ENCODE measurements at places on chromosomes 7 and 10.

GRCh38 chr10:34299105-34299611, 515.9 kb downstream of the PARD3 start:
- no peak for DNase-seq

DNA sequence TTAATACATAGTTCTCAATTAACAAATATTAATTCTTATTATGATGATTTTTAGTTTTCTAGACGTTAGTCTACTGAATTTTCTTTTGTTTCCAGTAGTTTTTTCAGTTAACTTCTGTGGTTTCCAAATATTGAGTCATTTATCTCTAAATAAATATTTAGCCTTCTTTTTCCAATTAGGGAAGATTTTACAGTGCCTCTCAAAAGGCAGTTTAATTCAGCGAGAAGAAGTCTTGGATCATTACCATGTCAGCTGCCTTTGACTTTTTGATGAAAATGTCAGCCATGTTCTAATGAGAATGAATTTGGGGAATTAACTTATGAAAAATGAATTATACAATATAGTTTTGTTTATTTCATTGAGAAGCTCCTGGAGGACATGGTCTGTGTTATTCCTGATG, 90.0 kb downstream of the CDK14 start:
- DNase-seq: no peak

- DNase-seq: no peak
These were observed 49.1 kb downstream of the STAM start for GRCh38 chr10:17693009-17693408.

DNA sequence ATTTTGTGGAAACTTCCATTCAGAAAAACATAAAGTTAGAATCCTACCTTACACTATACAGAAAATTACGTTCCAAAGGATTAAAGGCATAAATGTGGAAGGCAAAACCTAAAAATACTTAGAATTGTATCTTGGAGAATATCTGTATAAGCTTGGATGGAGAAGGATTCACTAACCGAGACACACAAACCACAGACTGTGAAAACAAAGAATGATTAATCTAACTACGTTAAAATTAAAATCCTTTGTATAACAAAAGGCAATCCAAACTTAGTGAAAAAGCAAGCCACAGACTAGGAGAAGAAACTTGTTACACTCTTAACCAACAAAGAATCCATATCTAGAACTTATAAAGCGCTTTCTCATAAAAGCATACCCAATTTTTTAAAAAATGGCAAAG, 678.8 kb downstream of the INHBA start:
- DNase-seq: no peak

- DNase-seq: no peak
These were observed 46.5 kb downstream of the DLD start for GRCh38 chr7:107937531-107937930.

DNA sequence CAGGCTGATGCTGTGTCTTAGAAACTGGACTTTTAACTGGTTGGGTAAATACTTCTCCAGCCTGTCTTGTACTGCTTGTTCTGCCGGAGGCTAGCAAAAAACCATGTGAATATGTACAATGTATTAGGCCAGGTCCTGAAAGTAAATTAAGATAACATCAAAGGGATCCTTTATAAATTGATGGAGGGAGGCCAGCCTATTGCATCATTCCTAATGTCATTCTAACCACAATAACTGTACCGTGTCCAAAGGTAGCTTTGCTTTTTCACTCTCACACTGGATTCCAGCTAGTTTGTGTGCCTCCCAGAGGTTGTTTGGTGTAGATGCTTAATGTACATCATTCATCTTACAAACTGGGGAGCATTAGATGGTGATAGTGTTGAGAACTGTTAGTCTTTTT, 91.2 kb upstream of the SEM1 start:
- DNase-seq: no peak

DNA sequence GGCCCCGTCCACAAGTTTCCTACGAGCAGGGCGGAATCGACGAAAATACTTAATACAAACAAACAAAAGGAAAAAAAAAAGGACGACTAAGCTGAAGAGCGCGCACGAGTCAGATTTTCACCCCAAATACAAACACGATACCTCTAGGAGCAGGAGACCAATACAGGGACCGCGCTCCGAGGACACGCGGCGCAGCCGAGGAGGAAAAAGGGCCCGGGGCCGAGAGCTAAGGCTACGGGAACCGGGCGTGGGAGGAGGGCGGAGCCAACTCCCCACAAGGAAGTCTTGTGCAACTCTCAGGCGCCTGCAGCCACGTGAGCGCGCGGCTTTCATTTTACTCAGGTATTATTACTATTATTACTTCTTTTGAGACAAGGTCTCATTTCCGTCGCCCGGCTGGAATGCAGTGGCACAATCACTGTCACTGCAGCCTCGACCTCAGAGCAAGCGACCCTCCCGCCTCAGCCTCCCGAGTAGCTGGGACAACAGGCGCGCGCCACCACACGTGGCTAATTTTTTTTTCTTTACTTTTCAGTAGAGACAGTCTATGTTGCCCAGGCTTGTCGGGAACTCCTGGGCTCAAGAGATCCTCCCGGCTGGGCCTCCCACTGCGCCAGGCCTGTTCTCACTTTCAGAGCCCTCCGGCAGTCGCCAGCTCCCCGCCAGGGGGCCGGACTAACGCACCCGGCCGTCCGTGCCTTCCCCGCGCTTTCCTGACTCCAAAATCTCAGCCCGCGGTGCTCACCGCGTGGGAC, 1.2 kb downstream of the HNRNPF start:
- peak; percentile 91 for DNase-seq

DNA sequence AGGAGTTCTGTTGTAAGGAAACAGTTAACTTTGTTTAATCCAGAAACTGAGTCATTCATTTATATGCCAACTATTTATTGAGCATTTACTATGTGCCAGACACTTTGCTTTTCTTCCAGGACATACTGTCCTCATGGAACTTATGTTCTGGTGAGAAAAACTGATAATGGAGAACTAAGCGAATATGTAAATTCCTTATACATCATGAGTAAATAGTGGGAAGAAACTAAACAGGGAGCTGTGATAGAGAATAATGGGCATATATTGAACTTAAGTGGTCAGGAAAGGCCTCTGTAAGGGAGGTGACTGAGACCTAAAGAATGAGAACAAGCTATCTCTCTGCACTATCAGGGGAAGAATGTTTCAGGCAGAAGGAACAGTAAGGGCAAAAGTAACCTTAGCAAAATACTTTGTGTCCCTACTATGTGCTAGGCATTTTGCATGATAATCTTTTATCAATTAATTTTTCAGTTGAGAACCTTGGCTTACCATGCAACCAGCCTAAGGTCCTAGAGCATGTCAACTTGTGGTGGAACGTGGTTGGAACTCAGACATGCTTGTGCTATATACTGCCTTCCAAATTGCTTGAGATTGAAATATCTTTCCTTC, 45.4 kb downstream of the ST7 start:
- DNase-seq: no peak

DNA sequence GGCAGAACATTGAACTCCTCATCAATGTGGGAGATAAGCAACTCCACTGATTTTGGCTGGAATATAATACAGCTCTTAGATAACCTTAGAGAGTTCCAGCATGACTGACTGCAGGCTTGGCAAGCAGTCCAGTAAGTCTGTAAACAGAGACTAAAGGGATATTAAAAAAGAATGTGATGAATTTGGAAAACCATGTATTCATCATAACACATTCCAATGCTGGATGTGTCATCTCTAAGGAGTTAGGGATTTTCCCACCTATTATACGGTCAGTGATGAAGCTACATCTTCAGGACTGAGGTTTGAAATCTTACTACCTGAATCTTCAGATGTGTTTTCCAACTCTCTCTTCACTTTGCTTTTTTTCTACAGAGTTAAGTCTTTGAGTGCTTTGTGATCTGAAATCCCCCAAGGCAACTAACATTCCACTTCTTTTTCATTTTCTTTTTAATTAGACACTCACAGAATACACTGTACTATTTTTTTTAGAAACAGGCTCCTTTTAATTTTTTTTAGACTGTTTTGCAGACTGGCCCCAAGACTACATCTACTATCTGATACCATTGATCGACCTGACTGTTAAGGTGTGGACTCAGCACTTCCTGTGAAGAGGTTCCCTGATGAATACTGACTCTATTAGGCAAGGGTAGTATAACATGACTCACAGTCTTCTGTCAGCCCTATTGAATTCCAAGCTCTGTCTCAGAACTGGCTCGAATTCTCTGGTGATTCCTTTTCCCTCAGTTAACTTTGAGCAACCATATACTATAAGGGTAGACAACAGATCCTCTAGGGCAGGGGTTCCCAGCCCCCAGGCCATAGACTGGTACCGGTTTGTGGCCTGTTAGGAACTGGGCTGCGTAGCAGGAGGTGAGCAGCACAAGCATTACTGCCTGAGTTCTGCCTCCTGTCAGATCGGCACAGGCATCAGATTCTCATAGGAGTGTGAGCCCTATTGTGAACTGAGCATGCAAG, 678.2 kb downstream of the GRM8 start:
- DNase-seq: no peak

DNA sequence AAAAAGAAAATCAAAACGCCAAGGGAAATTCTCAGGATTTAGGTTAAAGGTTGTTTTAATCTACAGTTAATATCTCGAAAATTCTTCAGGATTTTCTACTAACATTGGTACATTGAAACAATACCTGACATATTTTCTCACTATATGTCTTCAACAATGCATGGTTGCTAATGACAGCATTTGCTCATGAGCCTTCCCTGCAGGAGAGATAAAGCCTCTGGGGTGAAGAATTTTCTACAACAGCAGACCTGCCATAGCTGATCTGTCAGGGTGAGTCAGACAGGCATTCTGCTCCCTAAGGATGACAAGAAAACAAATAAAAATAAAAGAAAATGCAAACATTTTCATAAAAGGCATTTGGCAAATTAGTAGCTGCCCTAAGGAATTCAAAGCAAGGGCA, 11.7 kb upstream of the GPR37 start:
- DNase-seq: no peak

DNA sequence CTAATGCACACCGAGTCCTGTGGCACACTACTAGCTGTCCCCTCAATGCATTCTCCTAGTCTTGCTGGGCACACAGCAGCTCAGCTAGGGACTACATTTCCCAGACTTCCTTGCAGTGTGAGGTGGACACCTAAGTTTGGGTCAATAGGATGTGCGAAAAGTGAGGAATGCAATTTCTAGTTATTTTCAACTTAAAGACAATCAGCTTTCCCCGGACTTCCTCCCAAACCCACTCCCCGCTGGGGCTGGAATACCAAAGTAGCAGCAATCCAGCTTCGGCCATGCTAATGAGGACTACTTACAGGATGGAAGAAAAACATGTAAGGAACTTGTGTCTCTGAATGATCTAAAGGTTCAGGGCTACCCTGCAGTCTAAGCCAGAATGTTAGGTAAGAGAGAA, 286.4 kb upstream of the LRRN3 start:
- DNase-seq: no peak

GRCh38 chr7:101362334-101363195, at the start of gene COL26A1:
TSS of gene COL26A1 (plus strand) at chr7:101362875. CDS start at chr7:101363033, 158 bp downstream.
- no peak for DNase-seq

- DNase-seq: no peak
These were observed 293.1 kb downstream of the C7orf25 start for GRCh38 chr7:42618651-42619360.

DNA sequence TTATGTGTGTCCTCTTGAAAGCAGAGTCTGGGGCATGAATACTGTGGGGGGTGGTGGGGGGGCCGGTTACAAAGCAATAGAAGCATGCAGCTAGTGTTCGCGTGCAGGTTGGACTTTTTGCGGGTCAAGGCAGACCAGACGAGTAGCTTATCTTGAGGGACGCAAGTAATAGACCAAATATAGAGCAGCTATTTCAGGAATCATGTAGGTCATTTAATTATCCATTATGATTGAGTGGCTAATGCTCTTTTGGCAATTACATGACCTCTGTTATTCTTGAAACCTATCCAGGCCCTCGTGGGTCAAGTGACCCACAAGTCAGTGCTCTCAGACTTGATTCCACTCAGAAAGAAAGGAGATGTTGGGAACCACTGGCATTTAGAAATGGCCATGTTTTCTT, 93.0 kb downstream of the BTRC start:
- DNase-seq: no peak

- no peak for DNase-seq
These were observed 184.1 kb downstream of the BICC1 start for GRCh38 chr10:58696736-58697135.

GRCh38 chr10:1552406-1552805, 184.9 kb downstream of the ADARB2 start:
- DNase-seq: no peak

DNA sequence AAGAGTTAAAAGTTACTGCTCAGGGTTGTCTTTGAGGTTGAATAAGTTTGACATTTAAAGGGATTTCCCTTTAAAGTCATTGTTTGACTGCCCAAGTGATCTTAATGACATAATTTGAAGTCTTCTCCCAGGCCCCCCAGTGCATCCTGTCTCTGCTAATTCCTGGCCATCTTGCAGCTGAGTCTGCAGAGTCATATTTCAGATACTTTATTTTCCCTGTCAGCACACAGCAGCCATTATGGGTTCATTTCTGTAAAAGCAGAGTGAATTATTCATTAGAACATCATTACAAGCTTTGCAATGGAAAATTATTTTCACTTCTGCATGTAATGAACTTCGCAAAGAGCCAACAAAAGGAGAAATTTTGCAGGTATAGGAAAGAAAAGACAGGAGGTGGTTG, 536.6 kb downstream of the GALNT17 start:
- DNase-seq: no peak

GRCh38 chr7:5596046-5596895, 172.6 kb upstream of the TNRC18 start:
- no peak for DNase-seq

DNA sequence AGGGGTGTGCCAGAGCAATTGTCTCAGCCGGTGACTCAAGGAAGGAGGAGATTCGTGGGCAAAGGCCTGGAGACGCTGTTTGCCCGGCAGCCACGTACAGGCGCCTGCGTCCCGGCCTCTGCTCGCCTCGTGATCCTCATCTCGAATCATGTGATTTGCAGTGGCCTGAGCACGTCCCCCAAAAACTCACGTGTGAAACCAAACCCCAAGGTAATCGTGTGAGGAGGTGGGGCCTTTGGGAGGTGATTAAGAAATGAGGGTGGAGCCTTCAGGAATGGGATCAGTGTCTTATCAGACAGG, 226.8 kb downstream of the TCERG1L start:
- no peak for DNase-seq

DNA sequence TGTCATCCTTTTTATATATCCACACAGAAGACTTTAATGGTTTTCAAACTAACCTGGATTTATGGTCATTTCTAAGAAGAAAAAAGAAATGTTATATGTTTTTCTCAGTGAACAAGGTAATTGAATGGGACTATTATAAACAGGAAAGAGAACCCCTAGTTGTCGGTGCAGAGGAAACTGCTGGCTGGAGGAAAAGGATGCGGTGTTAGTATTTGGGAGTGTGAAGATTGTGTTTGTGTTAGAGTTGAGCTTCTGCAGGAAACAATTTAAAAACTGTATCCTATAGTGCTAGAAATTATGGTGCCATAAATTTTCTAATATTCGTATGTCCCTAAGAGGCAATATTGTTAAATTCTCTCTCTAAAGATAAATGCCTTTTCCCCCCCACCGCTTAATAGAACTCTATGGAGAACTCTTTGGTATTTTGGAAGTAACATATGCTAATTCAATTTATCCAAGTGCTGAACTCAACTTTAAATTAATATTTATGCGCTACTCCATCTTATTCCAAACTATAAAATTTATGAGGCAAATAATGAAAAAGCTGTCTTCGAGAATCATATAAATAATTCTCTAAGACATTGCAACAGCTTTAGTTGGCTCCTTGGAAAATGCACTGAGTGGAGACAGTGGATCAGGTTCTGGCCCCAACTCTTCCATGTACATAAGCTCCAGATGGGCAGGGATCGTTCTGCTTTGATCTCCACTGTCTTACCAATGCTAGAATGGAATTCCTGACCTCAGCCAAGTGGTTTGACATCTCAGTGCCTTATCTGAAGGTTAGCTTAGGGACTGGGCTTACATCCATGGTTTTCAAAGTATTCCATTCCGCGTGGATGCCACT, 5.6 kb downstream of the BZW2 start:
- DNase-seq: no peak

- no peak for DNase-seq
These were observed 49.7 kb upstream of the JAZF1 start for GRCh38 chr7:28230261-28230660.

Data from NAMALWA (cell line).